ENCODE measurements at places on chromosomes 3 and 15. TPM values are rescaled to one million over a fixed set of nuclear protein-coding genes. Genes with fewer than 3 reads are reported as not detected.

The CPLX3 gene
- 0.16 TPM for total RNA-seq

The WNT5A gene
- total RNA-seq = 0.16 TPM

The C3orf80 gene
- total RNA-seq = not detected

The ONECUT1 gene
- total RNA-seq = not detected

The SHC4 gene
- total RNA-seq = 0.19 TPM

The PCLAF gene
- total RNA-seq = 2.4 TPM

The ITIH1 gene
- not detected for total RNA-seq

The MUSTN1 gene
- 10.2 TPM for total RNA-seq

The NAA80 gene
- total RNA-seq = 33.8 TPM

The P2RY1 gene
- total RNA-seq = 0.28 TPM

The COX5A gene
- 61.8 TPM for total RNA-seq

The GOLGA8S gene
- 0.30 TPM for total RNA-seq

The SLC30A4 gene
- 4.1 TPM for total RNA-seq

The PP2D1 gene
- total RNA-seq = not detected

The CCR3 gene
- 0.55 TPM for total RNA-seq

The CIAO2A gene
- total RNA-seq = 25.9 TPM

The CNTN3 gene
- total RNA-seq = not detected

The SYNPR gene
- total RNA-seq = not detected

The ZNF717 gene
- total RNA-seq = 12.5 TPM

The MYZAP gene
- 0.82 TPM for total RNA-seq

The VWA5B2 gene
- 0.16 TPM for total RNA-seq

The ARPP19 gene
- total RNA-seq = 95.9 TPM

The GRAMD1C gene
- 1.1 TPM for total RNA-seq

The C2CD4A gene
- total RNA-seq = not detected

The ARF4 gene
- 46.8 TPM for total RNA-seq

The CKMT1A gene
- total RNA-seq = 0.28 TPM

The ECE2 gene
- total RNA-seq = not detected

The MEIS2 gene
- 0.38 TPM for total RNA-seq

The ISL2 gene
- 0.44 TPM for total RNA-seq

The VILL gene
- 44.6 TPM for total RNA-seq

The RAB6B gene
- total RNA-seq = 1.2 TPM

The FEZF2 gene
- total RNA-seq = not detected

The COL6A5 gene
- total RNA-seq = not detected

The MRPL47 gene
- 19.7 TPM for total RNA-seq

The HHLA2 gene
- 0.30 TPM for total RNA-seq

The PLCH1 gene
- total RNA-seq = 0.06 TPM

The FETUB gene
- not detected for total RNA-seq

The ACSBG1 gene
- total RNA-seq = not detected

The DZIP3 gene
- 9.3 TPM for total RNA-seq

The ZNF501 gene
- 5.6 TPM for total RNA-seq

The NLGN1 gene
- not detected for total RNA-seq

The HRG gene
- not detected for total RNA-seq

The ATP13A5 gene
- total RNA-seq = not detected

The MIX23 gene
- 27.3 TPM for total RNA-seq

The GOLGA6A gene
- not detected for total RNA-seq

The WDR93 gene
- total RNA-seq = 0.35 TPM
